RKO (cell line): ENCODE measurements at places on chromosomes 2 and 18.

- no peak for DNase-seq
These were observed 246.2 kb upstream of the ID2 start for GRCh38 chr2:8435608-8436007.

GRCh38 chr2:86039178-86039962 lies 66.3 kb downstream of the POLR1A start:
- DNase-seq = no peak

DNA sequence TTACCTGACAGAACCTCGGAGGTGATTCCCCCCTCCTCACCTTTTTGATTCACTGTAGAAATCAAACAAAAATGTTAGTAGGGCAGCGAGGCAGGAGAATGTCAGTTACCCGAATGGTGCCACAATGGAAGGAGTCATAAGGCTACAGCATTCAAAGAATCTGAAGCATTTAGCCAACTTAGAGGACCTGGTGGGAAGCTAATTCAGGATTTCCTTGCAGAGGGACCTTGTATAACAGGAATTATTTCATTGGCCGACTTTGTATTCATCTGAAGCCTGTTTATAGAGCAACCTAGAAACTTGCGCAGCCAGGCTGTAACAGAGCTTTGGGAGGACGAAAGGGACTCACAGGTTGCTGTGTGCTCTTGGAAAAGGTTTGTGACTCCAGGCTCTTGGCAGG lies 129.1 kb upstream of the MMADHC start:
- DNase-seq = no peak

GRCh38 chr18:471716-472115 lies 28.8 kb downstream of the COLEC12 start:
- DNase-seq = peak; percentile 27

DNA sequence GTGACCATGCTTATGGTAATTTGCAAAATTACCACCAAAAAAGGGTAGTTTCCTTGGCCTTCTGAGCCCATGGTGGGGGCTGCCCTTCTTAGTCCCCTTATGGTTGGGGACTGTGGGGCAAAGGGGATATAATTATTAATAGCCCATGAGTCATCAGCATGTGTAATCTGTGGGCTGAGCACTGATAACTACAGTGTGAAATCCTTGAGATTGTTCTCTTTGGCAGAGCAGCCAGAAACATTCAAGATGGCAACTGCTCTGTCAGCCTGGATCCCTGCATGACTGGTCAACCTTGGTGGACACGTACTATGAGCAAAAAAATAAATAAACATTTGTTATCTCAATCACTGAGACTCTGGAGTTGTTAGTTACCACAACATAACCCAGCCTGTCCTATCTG lies 61.3 kb downstream of the MGAT4A start:
- DNase-seq = no peak

DNA sequence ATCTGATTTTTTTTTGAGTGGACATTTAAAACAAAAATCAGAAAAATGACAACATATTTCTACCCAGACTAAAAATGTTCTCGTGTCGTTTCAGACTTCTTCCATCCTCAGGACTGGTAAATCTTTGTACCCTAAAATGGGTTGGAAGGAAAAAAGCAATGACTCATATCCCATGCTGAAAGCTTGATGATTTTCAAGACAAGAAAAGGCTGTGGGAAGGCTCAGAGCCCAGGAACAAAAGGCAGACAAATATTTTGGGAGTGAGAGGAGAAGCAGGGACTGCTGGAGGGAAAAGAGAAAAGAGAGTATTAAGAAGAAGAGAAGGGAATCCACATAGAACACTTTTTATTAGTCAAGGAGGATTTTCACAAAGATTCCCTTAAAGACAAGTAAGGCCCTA lies 77.1 kb upstream of the CTAGE1 start:
- no peak for DNase-seq

- no peak for DNase-seq
These were observed 95.9 kb upstream of the MSH2 start for GRCh38 chr2:47307066-47307465.

- DNase-seq = no peak
These were observed 84.0 kb downstream of the RTN4 start for GRCh38 chr2:54966165-54966832.

DNA sequence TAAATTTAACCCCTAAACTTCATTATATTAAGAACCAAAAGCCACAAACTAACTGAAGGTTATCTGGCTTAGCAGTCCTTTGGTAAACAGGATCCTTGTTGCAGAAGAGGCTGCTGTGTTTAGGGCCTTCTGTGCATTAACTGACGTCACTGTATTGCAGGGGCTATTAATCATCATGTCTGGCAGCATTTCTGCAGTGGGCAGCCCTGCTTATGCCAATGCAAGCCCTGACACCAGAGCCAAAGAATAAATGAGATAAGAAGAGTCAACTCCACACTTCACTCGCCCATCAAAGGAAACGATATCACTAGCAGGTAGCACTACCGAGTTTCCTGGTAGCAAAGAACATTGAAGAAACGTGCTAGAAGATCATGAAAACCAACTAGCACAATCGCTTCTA lies 110.6 kb downstream of the PLEKHM3 start:
- no peak for DNase-seq

DNA sequence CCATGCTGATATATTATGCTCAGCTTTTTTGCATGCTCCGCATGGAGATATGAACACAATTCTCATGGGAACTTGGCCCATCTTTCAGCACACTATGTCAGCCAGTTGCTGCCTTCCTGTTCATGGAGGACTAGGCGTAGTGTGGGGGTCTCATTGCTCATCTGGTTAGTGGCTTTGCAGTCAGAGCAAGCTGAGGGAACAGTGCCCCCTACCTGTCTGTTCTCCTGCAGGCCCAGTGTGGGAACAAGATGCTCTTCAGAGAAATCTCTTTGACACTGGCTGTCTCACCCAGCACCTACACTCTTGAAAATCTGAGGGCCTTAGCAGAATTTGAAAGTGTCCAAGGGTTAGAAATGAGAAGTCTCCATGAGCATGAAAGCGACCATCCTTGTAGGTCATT lies 47.1 kb downstream of the SPTBN1 start:
- DNase-seq = no peak

GRCh38 chr2:166044853-166045483 lies 82.9 kb downstream of the SCN1A start:
- DNase-seq = no peak

DNA sequence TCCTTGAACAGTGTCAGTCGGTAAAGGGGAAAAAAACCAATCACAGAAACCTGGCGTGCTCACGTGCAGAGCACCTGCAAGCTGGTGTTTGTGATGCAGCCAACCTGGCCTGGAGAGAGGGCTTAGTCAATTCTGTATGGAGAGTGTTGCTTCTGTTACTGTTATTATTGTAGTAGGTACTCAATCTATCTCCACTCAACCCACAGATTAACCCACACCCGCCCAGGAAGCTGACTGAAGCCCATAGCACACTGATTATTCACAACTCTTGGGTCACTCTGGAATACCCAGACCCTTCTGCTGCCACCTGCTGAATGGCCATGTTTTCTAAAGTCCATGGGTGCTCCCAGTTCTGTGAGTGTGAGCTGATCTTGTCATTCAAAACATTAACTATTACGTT lies 53.9 kb downstream of the TNFRSF11A start:
- DNase-seq = no peak

DNA sequence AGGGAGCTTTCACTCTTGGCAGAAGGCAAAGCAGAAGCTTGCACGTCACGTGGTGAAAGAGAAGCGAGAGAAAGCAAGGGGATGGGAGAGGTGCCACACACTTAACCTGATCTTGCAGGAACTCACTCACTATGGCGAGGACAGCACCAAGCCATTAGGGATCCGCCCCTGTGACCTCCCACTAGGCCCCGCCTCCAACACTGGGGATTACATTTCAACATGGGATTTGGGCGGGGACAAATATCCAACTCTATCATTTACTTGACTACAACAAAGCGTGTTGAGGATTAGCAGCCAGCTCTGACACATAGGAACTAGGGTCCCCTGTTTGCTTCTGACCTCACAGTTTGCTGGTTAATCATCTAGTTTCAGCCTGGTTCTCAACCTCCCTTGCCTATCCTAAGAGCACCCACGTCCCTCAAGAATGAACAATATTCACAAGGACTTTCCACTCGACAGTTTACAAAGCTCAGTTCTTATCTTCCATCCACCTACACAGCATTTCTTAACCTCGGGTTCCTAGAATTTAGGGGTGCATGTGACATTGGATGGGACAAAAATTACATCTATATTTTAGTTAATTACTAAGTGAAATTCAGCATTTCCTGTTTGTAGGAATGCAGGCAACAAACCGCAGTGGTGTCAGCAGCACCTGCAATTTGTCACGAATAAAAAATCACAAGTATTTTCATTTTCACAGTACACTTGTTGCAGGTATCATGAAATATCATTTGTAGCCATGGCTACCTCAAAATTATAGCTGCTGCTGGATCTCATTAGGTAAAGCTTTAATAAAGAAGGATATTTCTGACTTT lies 36.0 kb downstream of the LBH start:
- no peak for DNase-seq

- DNase-seq = no peak
These were observed 113.1 kb downstream of the MREG start for GRCh38 chr2:215900203-215900611.

GRCh38 chr18:55522011-55522410 lies 66.0 kb downstream of the TCF4 start:
- DNase-seq = no peak

GRCh38 chr2:211468877-211469663 lies 912.7 kb downstream of the CPS1 start:
- no peak for DNase-seq

DNA sequence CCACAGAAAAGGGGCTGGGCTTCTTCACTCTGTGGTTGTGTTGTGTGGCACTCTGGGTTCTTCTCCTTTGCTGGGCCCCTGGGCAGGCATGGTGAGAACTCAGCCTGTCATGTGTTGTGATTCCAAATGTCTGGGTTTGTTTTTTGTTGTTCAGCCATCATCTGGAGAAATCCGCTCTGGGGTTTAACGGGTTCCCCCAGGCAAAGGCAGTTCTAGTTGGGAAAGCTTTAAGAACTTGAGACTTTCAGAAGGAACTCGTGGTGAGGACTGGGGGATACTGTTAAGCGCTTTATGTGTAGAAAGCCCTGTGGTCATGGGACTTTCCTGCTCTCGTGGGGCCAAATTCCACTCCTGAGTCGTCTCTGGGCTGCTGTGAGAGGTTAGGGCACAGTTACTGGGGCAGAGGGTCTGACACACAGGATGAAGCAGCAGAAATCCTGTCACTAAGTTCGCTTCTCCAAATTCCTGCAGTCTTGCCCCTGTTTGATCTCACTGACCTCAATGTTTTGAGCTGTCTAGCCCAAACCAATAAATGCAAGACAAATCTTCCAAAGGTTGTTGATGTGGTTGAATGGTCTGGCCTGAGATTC lies 87.7 kb downstream of the RAPGEF4 start:
- DNase-seq = no peak

GRCh38 chr18:44895176-44895798 lies 214.6 kb downstream of the SETBP1 start:
- peak; percentile 1 for DNase-seq

- DNase-seq = no peak
These were observed 127.8 kb upstream of the NDUFV2 start for GRCh38 chr18:8974696-8975095.

DNA sequence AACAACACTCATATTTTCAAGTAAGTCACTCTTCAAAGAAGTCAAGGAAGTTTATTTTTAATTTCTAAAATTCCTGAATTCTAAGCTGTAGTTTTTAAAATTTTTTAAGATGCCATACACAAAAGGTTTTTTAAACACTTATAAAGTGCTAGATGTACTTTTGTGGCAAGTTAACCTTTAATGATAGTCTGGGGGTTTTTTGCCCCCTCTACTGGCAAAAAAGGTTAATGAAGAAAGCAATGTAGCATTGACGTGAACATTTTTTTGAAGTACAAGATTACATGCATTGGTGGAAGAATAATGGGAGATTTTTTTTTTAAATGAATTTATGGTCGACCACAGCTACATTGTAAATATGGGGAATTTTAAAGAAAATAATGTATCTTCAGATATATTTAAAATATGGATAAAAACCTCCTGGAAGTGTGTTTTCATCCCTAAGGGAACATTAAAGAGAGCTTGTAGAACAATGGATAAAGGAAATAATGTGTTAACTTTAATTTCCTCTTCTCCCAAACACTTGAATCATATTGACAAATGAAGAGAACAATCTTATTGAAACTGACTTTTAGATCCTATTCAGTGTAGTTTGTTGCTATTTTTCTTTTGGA lies 12.6 kb downstream of the ITPRID2 start:
- peak; percentile 24 for DNase-seq

GRCh38 chr2:173101687-173102086 lies 26.0 kb downstream of the MAP3K20 start:
- no peak for DNase-seq

GRCh38 chr2:189574793-189575475 lies 5.7 kb downstream of the SLC40A1 start:
- no peak for DNase-seq

- DNase-seq = no peak
These were observed 599.5 kb upstream of the ZNF804A start for GRCh38 chr2:183998797-183999190.

DNA sequence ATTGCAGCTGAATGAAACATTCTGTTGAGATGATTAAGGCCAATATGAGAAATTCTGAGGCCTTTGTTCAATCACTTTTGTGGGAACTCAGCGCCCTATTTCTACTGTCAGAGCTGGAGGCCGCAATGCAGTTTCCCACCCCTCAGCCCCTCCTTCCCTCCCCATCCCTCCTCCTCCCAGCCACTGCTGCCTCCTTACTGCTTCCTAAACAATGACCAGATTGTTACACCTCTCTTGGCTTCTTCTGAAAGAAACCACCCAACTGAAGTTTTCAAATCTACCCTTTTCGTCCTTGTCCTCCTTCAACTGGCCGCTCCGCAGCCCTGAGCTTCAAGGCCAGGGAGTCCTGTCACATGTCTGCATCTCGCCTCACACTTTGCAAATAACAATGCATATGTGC lies 36.7 kb upstream of the MAPK4 start:
- no peak for DNase-seq

- no peak for DNase-seq
These were observed 205.8 kb downstream of the LDLRAD4 start for GRCh38 chr18:13424363-13424762.

- no peak for DNase-seq
These were observed 23.9 kb downstream of the GAREM1 start for GRCh38 chr18:32446780-32447179.

DNA sequence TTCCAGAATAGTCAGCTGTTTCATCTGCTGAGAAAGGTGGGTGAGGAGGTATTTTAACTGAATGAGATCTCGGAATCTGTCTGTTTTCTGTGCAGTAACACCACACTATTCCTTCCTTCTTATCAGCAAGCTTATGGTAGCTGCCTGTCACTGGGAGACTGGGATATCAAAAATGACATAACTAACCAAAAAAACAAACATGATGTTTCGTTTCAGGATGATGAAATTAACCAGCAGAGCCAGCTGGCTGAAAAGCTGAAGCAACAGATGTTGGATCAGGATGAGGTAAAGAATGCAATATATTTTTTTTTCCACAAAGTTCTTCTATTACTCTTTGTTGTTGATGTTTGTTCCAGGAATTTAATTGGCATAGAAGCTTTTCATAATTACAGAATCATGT lies 59.8 kb upstream of the LYPD6B start:
- no peak for DNase-seq

DNA sequence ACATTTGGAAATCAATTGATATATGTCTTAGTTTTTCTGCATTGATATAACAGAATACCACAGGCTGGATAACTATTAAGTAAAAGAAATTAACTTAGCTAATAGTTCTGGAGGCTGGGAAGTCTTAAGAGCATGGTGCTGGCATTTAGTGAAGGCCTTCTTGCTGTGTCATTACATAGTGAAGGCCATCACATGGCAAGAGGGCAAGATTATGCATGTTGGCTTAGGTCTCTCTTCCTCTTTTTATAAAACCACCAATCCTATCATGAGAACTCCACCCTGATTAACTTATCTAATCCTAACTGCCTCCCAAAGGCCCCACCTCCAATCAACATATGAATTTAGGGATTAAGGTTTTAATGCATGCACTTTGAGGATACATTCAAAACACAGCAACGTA lies 225.5 kb upstream of the VRK2 start:
- DNase-seq = no peak
